CD8-positive, alpha-beta memory T cell (primary cell): ENCODE measurements at places on chromosomes 13 and 19. TPM values are rescaled to one million over a fixed set of nuclear protein-coding genes. Genes with fewer than 3 reads are reported as not detected.

The PHF11 gene
- total RNA-seq, result 39.1 TPM

GRCh38 chr19:7665076-7665475, 3.8 kb upstream of the RETN start:
- H3K4me3 ChIP-seq, result no peak overlapping the region
- H3K27ac ChIP-seq, result no peak overlapping the region
- DNase-seq, result no peak
- H3K4me1 ChIP-seq, result peaks cover 3% of the 10 kb centered on the region

DNA sequence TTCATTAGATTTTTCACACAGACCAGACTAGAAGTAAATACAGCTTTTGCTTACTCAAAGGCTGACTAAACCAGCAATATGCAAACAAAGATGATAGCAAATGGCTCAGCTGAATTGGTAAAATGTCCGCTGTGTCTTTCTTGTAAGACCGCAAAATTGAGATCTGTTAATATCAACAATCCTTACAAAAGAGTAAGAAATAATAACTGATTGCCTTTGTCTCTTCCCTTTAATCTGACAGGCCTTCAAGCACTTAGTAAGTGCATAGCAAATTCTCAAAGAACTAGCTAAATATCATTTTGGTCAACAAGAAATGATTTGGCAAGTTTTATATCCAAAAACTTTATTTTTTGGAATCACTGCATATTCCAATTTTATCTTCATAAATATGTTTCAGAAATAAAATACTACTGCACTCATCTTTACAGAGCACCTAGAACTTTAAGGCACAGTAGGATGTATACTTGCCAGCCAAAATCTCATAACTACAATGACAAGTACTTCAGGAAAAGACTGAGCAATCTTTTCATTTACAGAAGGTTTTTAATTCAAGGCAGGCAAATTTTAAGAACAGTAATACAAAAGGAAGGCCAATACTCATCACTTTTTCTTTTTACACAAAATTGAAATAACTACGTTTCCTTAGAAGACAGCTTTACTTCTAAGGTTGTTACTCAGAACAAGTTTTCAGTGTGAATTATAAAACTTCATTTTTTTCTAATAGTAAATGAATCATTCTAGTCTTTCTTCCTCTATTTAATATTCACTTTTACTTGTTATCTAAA, 1.1 kb downstream of the ELF1 start:
- H3K4me3 ChIP-seq, result peak overlapping the region; percentile 53
- no peaks in the 10 kb centered on the region for H3K27me3 ChIP-seq
- H3K27ac ChIP-seq, result peak overlapping the region; percentile 91
- H3K4me1 ChIP-seq, result peaks cover 34% of the 10 kb centered on the region
- DNase-seq, result no peak

DNA sequence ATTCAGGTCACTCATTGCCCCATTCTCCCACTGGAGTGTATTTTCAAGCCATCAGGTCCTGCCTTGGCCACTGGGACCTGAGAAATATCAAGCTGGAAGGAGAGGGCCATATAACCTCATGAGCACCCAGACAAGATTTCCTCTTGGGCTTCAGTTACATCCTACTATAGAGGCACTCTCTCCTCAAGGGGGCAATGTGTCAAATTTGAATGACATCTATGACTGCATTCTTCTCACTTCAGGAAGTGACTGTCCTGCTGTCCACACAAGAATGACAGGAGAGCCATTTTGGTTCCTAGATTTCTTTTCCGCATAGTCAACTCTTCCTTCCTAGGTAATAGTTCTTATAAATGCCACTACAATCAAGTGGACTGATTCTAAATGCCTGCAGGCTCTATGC, 416.2 kb downstream of the DIAPH3 start:
- no peak overlapping the region for H3K27ac ChIP-seq
- no peaks in the 10 kb centered on the region for H3K4me1 ChIP-seq
- H3K4me3 ChIP-seq, result no peak overlapping the region
- no peaks in the 10 kb centered on the region for H3K36me3 ChIP-seq
- DNase-seq, result no peak
